ENCODE measurements at places on chromosomes 7 and 10.

DNA sequence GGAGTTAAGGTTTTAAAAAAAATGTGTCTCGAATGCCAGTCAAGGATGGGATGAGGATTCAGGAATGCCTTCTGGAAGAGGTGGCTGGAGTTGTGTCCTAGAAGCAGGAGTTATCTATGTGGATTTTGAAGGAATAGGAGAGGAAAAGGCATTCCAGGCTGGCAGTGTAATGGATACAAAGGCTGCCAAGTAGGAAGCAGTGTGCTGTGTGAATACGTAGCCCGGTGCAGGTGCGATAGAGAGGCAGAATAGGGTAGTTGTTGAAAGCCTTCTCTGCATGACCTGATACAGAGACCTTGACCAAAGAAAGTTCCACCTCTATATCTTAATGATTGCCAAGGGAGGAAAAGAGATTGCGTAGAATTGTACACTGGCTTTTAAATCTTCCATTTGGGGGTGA, 128.1 kb upstream of the ITGB1 start:
- DNase-seq = no peak

- DNase-seq = no peak
These were observed 3.2 kb upstream of the BLOC1S2 start for GRCh38 chr10:100289641-100290040.

- no peak for DNase-seq
These were observed 27.5 kb downstream of the DLG5 start for GRCh38 chr10:77899080-77899477.

DNA sequence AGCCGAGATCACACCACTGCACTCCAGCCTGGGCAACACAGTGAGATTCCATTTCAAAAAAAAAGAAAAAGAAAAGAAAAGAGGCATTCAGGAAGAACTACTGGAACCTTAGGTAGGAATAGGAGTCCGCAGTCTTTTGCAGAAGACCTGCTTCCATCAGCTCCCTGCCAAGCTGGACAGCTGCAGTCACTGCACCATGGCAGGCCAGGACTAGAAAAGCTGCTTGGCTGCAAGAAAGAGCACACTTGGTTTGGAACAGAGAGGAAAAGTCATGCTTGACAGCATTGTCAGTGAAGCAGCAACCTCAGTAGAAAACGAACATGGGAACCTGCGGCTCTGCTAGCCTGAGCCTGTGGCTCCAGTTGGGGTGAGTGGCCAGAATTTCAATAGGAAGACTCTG, 104.3 kb downstream of the MARCHF5 start:
- DNase-seq = no peak

GRCh38 chr10:95758351-95759025, 2.5 kb downstream of the ENTPD1 start:
- DNase-seq = no peak

DNA sequence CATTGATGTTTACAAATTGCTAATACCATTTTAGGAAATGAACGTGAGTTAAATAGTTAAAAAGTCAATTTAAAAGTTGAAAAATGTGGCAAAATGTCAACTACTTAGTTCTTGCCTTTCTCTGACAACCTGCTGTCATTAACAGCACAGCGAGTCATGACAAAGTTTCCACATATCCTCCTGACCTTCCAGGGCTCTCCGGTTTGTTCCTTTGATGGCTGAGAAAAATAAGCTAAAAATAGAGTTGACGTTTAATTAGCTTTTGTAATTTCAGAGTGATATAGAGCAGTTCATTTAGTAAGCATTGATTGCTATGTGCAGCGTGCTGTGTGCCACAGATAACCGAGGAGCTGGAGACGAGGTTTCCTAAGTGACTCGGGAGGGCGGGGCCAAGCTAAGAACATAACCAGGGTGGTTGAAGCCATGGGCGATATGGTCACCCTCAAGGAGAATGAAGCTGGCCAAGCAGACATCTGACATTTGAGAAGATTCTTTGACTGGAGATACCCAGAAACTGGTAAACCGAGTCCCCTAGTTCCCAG, 47.9 kb downstream of the OGDH start:
- no peak for DNase-seq

- DNase-seq = no peak
These were observed 907.6 kb downstream of the KCNMA1 start for GRCh38 chr10:76729841-76730487.

- no peak for DNase-seq
These were observed 82.6 kb downstream of the PRKG1 start for GRCh38 chr10:51156926-51157325.

DNA sequence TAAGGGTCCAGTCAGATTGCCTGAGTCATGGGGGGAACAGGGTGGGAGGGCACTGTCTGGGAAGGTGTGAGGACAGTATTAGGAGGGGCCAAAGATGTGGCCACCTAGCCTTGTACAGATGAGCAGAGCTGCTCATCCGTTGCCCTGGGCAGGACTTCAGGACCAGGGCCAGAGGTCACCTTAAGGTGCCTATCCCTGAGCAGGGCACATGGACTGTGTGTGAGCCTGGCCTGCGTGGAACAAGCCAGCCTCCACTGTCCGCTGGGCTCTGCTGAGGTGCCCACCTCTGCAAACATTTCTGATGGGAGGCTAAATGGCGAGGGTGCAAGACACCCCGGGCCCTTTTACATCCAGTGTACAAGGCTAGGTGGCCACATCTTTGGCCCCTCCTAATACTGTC, 3.4 kb upstream of the OPN1SW start:
- no peak for DNase-seq

- no peak for DNase-seq
These were observed 40.9 kb downstream of the PPIF start for GRCh38 chr10:79387974-79388850.

DNA sequence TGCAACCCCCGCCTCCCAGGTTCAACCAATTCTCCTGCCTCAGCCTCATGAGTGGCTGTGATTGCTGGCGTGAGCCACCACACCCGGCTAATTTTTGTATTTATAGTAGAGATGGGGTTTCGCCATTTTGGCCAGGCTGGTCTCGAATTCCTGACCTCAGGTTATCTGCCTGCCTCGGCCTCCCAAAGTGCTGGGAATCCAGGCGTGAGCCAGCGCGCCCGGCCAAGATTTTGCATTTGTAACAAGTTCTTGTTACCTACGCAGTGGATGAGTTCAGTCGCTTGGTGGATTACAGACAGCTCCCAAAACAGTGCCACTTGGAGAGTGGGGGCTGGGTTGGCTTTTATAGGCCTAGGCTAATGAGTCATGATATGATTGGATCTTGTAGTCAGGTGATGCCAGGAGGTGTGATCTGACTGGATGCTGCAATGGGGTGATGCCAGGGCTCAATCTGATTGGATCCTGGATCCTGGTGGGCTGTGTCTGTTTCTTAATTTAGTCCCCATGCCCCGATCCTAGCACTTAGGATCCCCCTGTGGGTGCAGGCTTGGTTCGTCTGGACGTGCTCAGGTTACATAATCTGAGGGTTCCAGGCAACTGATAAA, 20.3 kb downstream of the SBDS start:
- DNase-seq = no peak

- no peak for DNase-seq
These were observed 2.0 kb upstream of the HOGA1 start for GRCh38 chr10:97582169-97582568.

DNA sequence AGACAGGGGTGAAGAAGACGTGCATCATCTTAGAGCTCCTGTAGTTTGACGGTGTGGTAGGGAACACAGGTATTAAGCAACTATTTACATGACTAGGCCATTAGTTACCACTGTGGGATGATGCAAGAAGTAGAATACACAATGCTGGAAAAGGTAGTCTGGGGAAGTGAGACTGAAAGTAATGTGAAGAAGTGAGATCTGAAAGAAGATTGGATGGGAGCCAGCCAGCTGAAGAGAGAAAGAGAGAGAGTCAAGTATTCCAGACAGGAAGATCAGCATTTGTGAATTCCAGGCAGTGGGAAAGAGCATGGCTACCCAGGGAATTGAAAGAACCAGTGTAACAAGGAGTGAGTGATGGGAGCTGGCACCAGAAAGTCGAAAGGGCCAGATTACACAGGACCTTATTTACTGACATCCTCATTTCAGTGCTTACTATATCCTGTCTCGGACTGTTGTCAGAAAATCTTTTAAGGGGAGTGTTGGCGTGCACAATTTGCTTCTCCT, 4.0 kb upstream of the CFAP58 start:
- DNase-seq = no peak

DNA sequence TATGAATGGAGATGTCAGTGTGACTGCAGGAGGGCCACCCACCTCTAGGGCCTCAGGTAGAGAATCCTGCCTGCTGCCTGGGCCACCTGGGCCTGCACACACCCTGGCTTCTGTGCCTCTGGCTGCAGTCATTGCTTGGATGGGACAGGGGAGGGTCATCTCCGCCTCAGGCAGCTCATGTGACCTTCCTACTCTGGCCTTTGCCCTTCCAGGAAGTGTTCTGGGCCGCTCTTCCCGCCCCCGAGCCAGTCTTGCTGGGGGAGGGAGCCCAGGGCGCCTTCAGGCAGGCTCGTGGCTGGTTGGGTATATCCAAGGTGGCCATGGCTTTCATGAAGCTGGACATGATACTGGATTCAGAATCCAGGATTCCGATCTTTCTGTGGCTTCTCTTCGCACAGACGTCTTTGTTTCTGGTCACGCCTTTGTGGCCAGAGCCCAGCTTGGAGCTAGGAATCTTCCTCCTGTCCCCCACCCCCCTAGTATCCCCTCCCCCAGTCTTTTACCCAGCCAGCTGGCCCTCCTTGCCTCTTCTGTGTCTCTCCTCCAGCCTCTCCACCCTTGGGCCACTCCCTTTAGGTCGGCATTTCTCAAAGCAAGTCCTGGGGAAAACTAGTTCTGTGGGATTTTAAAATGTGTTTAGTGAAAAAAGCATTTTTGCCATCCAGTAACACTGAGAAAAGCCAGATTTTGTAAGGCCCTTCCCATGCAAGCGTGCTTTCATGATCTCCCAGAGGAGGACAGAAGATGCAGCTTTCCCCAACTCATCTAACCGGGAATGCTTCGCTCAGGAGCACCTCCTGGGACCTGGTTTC, 119.6 kb downstream of the ZMIZ1 start:
- DNase-seq = no peak
